ENCODE measurements at places on chromosomes 16 and 17.

GRCh38 chr16:1346422-1347285 is 5.0 kb downstream of the TSR3 start:
- DNase-seq, result no peak

GRCh38 chr16:88558457-88559442 is 11.5 kb upstream of the ZC3H18 start:
- no peak for DNase-seq

DNA sequence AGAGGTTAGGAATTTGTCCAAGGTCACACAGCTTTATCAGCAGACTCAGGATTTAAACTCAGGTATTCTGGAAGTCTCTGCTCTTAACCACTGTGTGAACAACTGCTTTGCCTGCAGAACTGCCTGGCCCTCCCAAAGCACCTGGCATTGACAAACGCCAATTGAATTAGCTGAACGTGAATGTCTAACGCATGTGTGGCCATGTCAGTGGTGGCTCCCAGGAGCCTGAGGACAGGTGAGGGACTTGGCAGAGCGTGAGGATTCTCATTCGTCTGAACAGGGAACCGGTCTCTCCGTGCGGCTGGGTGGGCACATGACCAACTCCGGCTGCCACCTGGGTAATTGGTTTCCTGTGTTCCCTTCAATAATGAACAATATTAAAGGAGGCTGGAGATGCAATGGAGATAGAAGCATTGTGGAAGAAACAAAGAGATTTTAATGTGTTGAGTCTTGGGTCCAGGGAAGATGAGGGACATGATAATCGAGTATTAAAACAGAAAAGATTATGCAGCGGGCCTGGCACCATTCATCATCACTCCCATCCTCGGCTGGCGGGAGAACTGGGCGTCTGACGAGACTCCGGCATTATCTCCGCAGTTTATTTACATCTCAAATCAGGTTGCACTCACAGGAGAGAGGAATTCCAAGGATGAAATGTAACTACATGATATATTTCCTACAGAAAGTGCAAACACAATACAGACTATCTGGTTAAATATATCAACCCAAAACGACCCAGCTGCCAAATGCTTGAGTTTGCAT is 113.5 kb downstream of the NPIPB5 start:
- no peak for DNase-seq

DNA sequence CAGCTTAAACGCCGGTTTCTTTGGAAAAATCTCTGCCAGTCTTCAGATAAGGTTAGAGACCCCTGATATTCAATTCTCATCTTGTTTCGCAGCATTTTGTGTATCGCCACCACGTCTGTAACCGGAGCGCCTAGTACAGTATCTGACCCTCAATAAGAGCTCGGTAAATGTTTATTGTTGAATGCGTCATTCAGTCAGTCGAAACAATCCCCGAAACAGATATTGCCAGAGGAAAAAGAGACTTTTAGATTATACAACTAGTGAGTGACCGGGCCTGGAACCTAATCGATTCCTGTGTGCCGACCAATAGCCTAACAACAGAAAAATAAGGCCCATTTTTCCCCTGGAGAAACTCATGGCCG is 626 bp downstream of the PELP1 start:
- DNase-seq, result no peak

- no peak for DNase-seq
Measured at GRCh38 chr16:28189245-28189644, 22.5 kb downstream of the XPO6 start.

- DNase-seq, result no peak
Measured at GRCh38 chr16:65916995-65917394, 449.5 kb upstream of the CDH5 start.

DNA sequence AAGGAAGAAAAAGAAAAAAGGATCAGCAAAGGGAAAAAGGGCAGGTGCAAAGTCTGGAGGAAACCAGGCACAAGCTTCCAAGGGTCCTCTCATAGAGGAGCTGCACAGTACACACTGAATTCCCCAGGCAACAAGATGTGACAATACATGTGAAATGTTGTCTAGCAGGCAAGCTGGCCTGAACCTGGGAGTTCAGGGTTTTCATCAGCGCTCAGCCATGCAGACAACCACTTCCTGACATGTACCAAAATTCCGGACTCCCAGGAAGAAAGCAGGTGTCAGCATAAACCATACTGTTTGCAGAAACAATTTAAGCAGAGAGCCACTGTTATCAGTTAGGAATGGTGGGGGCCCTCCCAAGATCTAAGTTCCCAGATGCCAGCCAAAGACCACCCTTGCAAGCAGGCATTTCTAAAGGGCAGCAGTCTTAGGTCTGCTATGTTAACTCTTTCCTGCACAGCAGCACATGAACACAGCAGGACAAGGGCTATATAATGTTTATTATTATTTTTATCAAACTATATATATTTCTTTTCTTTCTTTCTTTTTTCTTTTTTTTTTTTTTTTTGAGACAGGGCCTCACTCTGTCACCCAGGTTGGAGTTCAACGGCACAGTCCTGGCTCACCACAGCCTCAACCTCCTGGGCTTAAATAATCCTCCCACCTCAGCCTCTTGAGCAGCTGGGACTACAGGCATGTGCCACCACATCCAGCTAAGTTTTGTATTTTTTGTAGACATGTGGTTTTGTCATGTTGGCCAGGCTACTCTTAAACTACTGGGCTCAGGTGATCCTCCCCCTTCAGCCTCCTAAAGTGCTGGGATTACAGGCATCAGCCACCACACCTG is 10.1 kb downstream of the TK2 start:
- no peak for DNase-seq

GRCh38 chr16:58709333-58709732 is 24.8 kb upstream of the SLC38A7 start:
- no peak for DNase-seq

DNA sequence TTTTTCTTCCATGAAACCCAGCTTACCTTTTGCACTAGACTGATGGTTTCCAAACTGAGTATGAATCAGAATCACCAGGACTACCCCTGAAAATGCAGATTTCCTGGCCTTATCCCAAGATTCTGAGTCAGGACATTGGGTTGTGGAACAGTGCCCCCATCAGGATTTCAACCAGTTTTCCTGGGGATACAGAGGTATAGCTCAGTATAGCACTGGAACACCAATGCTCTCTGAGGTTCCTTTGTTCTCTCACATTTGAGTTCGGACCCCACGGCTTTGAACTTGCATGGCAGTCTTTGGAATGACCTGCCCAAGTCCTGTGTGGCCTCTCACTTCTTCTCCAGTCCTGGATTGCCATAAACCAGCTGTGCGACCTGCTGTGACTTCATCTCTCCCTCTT is 12.8 kb upstream of the CCL8 start:
- DNase-seq, result no peak

DNA sequence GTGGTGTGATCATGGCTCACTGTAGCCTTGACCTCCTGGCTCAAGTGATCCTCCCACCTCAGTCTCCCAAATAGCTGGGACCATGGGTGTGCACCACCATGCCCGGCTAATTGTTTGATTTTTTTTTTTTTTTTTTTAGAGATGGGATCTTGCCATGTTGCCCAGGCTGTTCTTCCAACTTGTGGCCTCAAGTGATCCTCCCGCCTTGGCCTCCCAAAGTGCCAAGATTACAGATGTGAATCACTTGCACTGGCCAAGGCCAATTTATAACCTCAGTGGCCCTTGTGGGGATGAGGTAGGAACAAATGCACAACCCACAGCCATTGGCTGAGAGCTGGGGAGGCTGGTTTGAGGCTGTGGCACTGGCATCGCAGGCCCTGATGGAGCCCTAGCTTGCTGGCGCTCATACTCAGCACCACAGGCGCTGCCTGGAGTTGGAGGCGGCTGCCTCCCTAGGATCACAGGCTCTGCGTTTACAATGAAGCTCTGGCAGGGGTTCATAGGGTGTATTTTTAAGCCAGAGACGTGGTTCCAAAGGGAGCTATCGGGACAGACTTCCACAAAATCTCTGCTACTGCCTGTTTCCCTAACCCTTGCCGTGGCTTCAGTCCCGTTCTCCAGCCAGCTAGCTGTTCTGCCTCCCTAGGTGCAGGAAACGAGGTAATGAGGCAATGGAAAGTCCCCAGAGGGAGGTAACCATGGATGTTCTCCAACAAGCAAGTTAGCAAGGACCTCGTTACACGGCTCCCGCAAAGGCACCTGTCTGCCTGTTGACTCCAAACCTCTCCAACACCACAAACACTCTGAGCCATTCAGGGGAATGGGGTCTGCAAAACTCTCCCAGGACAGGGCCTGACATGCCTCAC is 2.9 kb downstream of the ABCA3 start:
- no peak for DNase-seq

DNA sequence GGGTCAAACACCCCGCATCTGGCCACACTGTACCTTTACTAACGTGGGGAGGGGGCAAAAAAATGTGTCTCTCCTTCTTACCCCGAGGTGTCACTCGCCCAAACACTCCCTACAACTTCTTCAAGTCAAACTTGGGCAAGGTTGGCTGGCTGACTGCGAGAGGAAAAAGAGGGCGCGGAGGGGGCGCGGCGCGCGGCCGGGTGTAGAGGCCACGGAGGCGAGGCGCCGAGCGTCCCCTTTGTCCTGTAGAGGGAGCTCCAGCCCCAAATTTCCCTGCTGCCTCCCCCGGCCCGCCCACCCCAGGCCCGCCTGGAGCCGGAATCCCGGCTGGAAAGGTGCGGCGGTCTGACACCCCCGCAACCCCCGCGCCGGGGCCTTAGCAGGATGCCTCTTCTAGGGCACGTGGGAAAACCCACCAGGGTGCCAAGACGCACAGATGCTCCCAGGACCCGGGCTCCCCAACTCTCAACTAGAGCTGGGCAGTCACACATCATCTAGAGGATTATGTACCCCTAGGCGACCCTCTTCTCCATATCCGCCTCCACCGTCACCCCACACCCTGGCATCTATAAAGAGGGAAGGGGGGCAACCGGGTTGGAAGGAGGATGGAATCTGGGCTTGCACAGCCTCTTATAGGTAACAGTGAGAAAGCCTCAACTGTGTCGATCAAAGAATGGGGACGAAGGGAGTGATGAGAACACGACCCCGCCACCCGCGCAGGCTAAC is 4.2 kb downstream of the IRX3 start:
- peak; percentile 41 for DNase-seq

GRCh38 chr16:36336-36984 is 16.9 kb downstream of the POLR3K start:
- no peak for DNase-seq

DNA sequence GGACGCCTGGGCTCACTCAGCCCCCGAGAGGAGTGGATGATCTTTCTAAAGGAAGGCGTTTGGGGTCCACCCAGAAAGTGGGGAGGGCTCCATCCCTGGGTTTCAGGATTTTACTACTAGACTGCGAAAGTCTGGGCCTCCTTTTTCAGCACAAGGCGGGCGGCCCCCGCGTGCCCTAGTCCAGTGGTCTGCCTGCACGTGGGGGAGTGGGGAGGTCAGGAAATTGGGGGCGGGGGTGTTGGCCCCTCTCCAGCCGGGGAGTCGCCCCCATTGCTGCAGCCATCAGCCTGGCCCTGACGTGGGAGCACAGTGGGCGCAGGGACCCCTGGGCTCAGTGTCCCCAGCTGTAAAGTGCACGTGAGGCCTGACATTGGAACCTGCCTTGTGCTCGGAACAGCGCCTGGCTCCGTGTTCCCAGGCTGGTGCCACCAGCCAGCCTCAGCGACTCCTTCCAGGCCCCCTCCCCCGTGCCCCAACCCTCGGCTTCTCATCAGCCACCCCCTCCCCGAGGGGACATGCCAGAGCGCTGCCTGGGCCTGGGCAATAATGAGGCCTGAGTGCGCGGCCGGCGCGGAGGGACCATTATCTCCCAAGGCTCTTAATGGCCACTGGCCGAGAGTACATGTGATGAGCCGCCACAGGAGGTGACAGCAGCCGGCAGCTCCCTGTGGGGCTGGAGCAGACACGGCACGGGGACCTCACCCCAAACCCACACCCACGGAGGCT is 2.4 kb upstream of the C1QTNF8 start:
- no peak for DNase-seq

GRCh38 chr17:17716837-17717523 is 35.7 kb downstream of the RAI1 start:
- no peak for DNase-seq

DNA sequence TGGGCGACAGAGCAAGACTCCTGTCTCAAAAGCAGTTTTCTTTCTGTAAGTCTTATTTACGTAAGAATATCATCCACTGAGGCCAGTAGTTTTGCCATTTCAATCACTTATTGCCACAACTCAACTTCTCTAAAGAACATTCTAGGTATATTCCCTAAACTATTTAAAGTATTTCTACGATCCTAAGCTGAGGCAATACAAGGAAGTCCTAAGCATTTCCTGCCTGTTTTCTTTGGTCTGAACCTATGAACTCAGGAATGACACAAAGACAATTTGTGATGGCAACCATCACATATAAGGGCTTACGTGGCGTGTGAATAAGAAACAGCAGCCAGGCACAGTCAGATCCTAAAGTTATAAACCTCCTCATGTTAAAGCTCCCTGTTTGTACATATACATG is 14.2 kb downstream of the USP36 start:
- DNase-seq, result no peak

- no peak for DNase-seq
Measured at GRCh38 chr17:35872196-35872980, 3.7 kb upstream of the HEATR9 start.

- no peak for DNase-seq
Measured at GRCh38 chr16:74070237-74070636, 226.4 kb upstream of the PSMD7 start.

GRCh38 chr16:85246973-85247372 is 134.7 kb upstream of the CIBAR2 start:
- DNase-seq, result no peak

- no peak for DNase-seq
Measured at GRCh38 chr17:17888821-17889220, 52.0 kb upstream of the SREBF1 start.

DNA sequence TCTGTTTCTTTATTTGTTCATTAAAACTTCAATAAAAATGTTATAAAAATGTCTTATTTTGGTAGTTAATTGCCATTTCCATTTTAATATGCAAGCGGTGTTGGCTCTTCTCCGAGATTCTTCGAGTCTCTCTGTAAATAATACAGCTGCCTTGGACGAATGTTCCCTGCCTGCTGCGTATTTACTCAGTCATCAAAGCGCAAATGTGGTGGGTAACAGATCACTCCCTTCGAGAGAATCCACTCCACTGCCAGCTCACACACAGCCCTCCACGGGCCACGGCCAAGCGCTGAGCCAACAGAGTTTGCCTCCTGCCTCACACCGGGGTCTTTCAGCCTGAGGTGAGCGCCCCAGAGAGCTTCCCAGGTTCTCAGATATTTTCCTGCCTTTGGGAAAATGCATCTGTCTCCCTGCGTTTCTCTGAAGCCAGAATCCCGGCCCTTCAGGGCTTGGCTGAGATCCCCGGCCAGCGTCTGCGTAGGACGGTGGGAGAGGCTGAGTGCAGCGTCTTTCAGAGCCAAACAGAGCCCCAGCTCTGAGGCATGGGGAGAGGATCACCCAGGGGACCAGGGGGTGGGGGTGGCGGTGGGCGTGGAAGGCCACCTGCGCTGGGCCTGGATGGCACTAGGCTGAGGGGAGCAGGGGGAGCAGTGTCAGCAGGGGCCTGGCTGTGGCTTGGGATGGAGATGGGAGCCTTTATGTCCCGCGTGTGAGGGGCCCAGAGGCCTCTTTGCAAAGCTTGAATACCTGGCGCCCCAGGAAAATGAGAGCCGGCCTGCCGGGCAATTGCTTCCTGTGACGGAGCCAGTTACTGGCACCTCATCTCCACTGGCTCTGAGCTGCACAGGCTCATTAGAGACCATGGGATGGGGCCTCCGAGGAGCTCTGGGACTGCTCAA is 248.7 kb downstream of the RBFOX3 start:
- no peak for DNase-seq
